ENCODE measurements at places on chromosomes 4 and X. TPM values are rescaled to one million over a fixed set of nuclear protein-coding genes. Genes with fewer than 3 reads are reported as not detected.

Gene KIT
- total RNA-seq, result 22.6 TPM

Gene CYSLTR1
- 1.1 TPM for total RNA-seq

Gene FUNDC2
- total RNA-seq, result 86.4 TPM

Gene GABRE
- total RNA-seq, result 9.6 TPM

Gene SAGE1
- not detected for total RNA-seq

Gene G3BP2
- 281 TPM for total RNA-seq

- DNase-seq, result no peak
Observed at GRCh38 chr4:53764761-53765490, 173.6 kb upstream of the LNX1 start.

DNA sequence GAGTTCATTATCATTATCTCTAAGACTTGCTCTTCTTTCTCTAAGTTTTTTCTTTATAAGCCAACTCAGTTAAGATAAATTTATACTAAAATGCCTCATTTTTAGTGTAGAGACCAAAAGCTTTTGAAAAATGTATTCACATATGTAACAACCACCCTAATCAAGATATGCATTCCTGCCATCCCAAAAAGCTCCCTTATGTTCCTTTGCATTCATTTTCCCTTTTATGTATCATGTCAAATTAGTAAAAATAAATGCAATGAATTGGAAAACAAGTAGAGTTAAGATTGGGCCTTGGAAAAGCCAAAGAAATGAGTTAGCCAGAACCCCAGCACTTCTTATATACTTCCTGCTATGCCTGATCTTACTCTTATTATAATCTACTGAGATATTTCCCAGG, 62.2 kb downstream of the NPY2R start:
- DNase-seq, result no peak

DNA sequence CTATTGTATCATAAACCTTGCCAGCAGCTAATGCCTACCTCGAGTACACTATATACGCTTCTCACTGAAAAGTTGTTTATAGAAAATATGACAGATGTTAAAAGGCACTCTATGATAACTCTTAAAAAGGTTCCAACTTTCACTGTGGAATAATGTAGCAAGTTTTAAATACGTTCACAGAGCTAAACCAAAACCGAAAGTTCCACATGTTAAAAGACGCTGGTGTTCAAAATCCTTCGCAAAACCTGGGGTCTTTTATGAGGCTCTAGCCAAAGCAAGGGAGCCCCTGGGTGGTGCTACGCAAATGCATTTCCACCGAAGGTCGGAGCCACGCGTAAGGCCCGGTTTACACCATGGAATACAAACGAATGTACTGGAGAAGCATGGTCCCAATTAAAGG, 103.7 kb upstream of the TENM3 start:
- no peak for DNase-seq

DNA sequence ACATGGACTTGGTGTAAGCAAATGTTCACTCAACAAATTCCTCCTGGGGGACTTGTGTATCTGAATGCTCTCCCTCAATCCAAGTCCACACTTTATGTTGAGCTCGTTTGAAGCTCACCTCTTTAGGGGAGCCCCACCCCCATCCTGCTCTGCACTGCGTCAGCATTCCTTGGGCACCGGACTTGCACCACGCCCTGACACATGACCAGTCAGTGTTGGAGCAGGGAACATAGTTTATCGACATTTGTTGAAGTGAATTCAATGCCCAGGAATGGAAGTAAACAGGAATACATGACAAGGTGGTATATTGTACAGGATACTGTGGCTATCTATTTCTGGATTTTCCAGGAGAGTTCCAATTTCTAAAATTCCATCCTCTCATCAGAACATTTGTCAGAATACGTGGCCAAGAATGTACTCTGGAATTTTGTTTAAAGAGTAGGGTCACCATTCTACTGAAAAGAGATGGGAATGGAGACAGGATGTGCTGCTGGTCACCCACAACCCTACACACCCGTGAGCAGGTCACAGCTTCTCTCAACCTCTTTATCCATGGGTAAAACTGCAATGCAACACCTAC, 60.0 kb upstream of the LNX1 start:
- DNase-seq, result no peak

- DNase-seq, result no peak
Observed at GRCh38 chr4:170083541-170083940, 6.2 kb downstream of the AADAT start.

DNA sequence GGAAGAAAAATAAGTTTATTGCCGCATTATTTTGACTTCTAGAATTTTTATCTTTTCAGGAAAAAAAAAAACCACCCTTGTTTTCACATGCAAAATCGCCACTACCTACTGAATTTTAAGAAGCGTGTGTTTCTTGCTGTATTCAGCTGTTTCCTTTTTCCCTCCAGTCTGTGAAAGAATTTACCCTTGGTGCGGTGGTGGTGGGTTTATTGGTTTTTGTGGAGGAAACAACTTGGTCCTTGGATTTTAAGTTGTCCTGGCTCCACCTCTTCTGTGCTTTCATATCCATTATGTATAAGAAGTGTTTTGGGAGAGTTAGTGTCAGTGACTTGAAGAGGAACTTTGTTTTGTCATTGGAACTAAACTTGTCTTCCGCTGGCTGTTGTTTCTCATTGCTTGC, 8.1 kb downstream of the RAPGEF2 start:
- DNase-seq, result no peak

DNA sequence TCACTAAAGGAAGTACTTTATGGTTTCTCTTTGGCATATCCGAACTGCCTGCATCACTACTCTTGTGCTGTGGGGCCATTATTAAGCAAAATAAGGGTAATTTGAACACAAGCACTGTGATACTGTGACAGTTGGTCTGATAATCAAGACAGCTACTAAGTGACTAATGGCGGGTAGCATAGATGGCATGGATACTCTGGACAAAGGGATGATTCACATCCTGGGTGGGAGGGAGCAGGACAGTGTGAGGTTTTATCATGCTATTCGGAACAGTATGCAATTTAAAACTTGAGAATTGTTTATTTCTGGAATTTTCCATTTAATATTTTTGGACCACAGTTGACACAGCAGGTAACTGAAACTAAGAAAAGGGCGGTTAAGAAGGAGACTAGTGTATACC, 52.6 kb upstream of the CITED1 start:
- no peak for DNase-seq

DNA sequence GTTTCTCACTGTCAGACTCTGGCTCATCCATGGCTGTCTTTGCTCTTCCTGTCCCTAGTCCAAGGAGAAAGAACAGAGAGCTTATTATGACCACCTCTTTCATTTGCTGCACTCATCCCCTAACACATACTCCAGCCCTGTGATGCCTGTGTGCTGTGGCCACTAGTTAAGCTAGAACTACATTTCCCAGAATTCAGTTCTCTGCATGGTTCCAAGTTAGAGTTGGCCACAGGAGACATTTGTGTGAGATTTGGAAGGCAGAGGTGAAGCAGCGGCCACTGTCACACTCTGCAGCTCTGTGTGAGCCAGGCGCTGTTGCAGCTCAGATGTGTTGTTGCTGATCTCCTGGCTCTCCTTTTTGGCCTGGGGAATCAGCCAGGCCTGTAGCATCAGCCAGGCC, 188.2 kb upstream of the ATP6AP2 start:
- no peak for DNase-seq

DNA sequence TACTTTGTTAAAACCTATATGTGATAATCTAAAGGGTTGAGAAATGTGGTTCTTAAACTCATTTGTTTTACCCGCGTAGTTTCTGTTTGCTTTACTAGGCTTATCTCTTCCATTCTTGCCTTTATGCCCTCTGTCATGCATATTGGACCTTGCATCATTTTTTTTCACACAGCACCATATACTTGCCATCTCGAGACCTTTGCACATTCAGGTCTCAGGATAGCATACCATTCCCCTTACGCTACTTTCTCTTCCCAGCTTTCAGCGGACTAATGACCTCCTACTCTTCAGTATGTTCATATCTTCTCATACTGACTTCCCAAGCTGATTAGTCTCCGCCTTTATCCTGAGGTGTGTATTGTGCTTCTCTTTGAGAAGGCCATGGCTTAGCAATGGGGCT, 40.5 kb downstream of the USP38 start:
- DNase-seq, result no peak

DNA sequence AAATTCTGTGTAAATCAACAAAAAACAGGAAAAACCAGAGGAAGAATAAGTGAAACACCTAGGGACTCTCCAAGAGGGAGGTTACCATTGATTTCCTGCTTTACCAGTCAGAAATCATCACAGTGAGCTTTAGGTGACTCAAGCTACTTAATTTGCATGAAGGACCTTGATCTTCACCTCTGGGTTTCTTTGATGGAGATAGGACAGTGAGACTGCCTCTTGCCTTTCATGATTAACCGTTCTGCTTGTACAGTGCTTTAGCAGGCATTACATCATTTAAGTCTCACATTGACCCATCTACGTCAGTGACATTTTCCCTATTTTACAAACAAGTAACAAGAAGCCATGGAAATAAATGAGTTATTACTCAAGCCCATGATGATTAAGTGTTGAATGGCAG, 3.4 kb upstream of the GK start:
- DNase-seq, result no peak

- DNase-seq, result no peak
Observed at GRCh38 chrX:100315566-100315965, 94.5 kb downstream of the PCDH19 start.

GRCh38 chr4:73979407-73979957, 2.3 kb downstream of the PF4 start:
- DNase-seq, result no peak

- no peak for DNase-seq
Observed at GRCh38 chrX:154010330-154011087, 9.2 kb downstream of the IRAK1 start.

DNA sequence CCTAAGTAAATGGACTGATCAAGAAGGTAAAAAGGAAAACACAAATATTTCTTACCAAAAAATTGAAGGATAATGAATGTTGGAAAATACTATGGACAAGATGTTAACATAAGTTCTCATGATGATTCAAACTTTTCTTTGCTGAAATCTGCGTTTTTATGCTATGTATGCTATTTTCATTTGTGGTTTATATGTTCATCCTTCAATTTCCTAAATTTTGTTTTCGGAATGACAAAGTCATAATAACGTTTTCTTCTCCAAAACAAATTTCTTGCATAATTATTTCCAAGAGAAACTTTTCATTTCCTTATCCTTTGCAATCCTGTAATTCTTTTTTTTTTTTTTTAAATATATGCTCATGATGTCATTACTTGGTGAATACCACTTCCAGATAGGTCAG, 7.8 kb downstream of the PF4V1 start:
- no peak for DNase-seq

GRCh38 chrX:16005917-16006316, 117.4 kb upstream of the GRPR start:
- DNase-seq, result no peak

- no peak for DNase-seq
Observed at GRCh38 chrX:3527811-3528210, 181.4 kb upstream of the MXRA5 start.

- DNase-seq, result no peak
Observed at GRCh38 chr4:56772134-56772533, 49.4 kb downstream of the SPINK2 start.

- DNase-seq, result no peak
Observed at GRCh38 chr4:171891038-171891437, 77.8 kb downstream of the GALNTL6 start.

GRCh38 chr4:83568062-83568461, 32.2 kb downstream of the GPAT3 start:
- no peak for DNase-seq

DNA sequence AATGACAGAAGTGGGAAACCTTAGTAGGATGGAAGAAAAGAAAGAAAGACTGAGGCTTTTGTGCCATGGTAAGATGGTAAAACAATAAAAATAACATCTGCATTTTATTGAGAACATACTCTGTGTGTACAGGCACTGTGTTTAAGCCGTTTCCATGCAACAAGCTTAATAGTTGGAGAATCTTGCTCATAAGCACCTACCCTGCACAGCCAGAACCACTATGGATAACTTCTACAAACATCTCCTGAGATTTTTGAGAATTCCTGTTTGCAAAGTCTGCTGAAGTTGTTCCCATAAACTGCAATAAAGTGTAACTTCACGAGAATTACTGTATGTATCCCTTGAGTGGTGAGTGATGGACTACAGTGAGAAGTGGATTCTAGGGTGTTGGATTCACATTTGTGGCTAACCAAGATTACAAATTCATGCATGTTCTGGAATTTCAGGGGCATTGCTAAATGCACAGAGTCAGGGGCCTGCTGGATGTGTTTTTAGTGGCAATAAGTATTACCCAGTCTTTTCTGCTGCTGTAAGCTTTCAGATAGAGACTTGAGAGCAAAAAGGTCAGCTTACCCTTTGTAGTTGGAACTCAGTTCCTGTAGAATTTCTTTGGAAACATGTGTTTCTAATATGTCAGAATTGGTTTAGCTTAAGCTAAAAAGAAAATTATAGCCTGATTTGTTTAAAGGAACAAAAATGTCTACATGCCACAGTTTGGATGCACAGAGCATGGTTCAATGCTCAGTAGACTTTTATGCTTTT, 132.5 kb downstream of the AFF1 start:
- DNase-seq, result no peak

DNA sequence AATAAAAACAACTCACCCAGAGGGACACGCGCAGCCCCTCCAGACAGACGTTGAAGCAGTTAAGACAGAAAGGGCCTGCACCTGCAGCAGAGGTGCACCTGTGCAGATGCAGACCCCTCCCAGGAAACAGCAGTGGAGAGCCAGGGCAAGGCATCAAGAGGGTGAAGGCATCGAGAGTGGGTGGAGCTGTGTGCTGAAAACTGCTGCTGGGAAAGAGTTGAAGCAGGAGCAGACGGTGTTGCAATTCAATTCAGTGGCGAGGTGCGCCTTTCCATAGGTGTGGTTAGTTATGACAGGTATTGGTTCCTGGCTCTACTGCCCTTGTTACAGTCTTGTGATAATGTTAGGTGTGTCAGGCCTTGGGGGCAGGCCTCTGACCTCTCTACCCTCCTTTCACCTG, 16.7 kb downstream of the LETM1 start:
- DNase-seq, result no peak

All from dorsolateral prefrontal cortex (tissue), 122 donors.